ENCODE measurements at places on chromosomes 5 and 9.

DNA sequence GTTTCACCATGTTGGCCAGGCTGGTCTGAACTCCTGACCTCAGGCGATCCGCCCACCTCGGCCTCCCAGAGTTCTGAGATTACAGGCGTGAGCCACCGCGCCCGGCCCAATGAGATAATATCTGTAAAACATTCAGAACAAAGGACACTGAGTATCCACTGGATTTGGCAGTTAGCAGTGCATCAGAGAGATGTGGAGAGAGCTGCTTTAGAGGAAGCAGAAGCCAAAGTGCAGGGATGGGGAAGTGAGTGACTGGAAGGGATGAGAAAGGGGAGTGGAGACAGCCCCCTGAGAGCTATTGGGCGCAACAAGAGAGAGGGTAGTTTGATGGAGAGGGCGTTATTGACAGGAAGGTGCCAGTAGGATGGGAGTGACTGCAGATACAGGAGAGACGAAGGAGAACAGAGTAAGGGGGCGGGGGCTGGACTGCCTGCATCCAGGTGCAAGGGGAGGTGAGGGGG, 157.5 kb upstream of the SHB start:
- DNase-seq: no peak

GRCh38 chr9:117612317-117612716, 91.9 kb upstream of the TLR4 start:
- DNase-seq: no peak

DNA sequence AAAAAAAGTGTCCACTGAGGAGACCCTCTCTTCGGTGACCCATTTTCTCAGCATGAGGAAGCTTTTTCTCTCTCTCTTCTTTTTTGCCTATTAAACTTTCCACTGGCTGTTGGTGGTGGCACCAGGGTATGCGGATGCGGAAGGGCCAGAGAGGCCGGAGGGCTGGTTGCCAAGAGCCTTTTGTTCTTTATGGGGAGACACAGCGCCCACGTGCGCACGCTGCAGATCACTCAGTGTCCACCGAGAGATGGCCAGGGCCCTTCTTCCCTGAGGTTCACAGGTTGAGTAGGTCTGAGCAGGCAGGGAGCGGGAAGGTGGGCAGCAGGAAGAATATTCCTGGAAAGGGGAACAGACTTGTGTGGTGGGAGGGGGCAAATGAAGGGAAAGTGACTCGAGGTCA, 69.1 kb downstream of the STK10 start:
- DNase-seq: no peak

- no peak for DNase-seq
Measured at GRCh38 chr9:81028504-81028903, 660.8 kb downstream of the TLE1 start.

GRCh38 chr9:126470241-126470993, 143.3 kb upstream of the LMX1B start:
- DNase-seq: peak; percentile 35

GRCh38 chr5:22928821-22929482, 75.8 kb upstream of the CDH12 start:
- no peak for DNase-seq

GRCh38 chr5:59193616-59194319, 610.9 kb downstream of the RAB3C start:
- no peak for DNase-seq

- DNase-seq: no peak
Measured at GRCh38 chr9:87290241-87291052, 207.2 kb upstream of the DAPK1 start.
